ENCODE measurements at places on chromosomes 3 and 15. TPM values are rescaled to one million over a fixed set of nuclear protein-coding genes. Genes with fewer than 3 reads are reported as not detected.
A peak's percentile ranks its signal among the peaks of the same experiment; 100 is the strongest.

- DNase-seq: no peak
Measured at GRCh38 chr3:59277816-59278215, 228.0 kb upstream of the CFAP20DC start.

DNA sequence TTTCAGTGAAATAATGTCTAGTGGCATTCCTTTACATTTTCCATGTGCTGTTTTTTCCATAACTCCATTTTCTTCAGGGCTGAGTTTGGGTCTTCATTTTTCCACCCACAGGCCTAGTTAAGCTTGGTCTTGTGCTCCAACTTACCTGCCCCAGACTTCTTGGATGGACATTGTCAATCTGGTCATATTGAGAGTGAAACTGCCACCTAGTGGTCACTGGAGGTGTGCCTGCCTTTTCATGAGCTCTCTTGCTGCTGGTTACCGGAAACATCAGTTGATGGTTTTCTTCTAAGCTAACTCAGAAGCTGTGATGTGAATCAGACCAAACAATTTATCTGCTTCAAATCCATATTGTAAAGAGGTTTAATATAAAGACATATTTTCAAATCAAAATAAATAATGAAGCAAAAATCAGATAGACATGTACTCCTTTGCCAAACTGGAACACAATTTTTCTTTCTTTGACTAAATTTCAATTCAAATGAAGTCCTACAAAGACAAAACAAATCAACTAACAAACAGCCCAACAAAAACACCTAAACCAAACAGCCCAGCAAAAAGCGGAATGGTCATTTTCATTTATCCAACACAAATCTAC lies 135.1 kb upstream of the RASGRP1 start:
- peak; percentile 75 for DNase-seq

DNA sequence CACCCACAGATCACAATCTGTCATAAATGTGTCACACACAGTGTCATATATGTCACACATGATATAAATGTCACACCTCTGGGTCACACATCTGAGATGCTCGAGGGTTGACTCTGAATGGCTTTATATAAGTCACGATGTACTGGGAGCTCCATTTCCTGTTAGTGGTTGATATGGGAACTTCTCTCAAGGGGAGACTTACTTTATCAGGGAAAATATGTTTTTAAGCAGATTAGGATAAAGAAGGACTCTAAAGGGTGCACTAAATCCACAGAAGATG lies 83.9 kb upstream of the MEF2A start:
- DNase-seq: no peak

DNA sequence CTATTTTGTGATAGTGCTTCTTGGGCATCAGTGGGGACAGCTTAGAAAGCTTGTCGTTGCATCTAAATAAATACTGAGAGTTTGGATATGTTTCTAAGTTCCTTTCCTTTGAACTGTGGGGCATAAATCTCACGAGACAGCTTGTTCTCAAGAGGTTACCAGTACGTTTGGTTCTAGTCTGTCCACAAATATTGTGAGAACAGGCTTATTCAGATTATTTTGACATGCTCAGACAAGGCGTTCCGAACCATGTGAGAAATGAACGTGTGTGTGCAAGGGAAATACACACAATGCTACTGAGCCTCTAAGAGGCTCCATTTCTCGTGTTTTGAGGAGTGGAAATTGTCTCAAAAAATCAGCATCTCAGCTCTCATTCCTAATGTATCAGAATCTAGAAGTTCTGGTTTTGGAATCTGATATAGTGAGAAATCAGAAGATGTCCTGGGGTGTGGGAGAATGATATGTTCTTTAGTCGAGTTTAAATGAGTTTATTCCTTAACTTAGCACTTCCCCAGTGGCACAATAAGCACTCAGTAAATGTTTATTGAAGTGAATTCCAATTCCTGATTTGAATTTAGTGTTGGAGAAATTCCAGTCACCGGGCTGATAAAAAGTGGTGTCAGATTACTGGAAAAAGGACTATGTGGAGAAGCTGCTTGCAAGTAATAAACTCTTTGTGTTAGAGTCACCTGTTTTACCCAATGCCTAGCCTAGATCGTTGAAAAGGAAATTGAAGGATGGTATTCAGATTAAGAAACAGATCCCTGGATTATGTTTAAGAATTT lies 481.5 kb downstream of the LPP start:
- no peak for DNase-seq

DNA sequence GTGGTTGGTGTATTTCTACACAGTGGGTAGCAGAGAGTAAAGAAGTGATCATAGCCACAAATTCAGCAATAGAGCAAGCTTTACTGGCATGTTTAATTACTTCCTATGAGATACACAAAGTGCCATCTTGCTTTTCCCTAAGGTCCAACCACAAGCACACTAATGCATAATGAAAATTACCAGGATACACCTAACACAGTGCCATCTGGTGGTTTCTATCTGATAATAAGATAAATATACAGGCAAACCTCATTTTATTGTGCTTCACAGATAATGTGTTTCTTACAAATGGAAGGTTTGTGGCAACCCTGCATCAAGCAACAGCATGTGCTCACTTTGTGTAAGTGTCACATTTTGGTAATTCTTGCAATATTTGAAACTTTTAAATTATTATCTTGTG lies 223.0 kb downstream of the NSUN3 start:
- DNase-seq: no peak

DNA sequence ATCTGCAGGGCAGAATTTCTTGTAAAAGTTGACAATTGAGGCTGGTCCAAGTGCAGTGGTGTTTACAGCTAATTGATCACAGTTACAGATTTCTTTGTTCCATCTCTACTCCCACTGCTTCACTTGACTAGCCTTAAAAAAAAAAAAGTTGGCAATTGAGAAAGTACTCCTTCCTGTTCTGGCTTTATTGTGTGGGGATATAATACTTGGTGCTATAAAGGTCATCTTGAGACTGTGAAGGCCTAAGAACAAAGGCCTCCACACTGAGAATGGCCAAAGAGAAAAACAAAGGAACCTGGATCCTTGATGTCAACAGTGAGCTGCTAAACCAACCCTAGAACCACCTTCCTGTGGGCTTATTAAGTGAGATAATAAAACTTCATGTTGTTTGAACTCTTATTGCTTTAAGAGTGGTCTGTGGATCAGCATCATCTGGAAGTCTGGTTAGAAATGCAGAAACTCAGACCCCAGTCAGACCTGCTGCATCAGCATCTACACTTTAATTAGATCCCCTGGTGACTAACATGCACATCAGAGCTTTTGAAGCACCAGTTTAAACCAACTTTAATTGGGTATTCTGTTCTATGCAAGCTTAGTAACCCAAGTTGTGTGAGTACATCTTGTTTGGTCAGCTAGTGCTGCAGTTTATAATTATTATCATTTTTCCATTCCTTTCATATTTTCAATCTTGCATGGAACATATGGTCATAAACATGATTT lies 55.2 kb downstream of the TMOD3 start:
- DNase-seq: no peak

GRCh38 chr3:37810848-37811247 lies 50.8 kb upstream of the CTDSPL start:
- DNase-seq: no peak

- DNase-seq: no peak
Measured at GRCh38 chr3:123329636-123330340, 119.1 kb downstream of the ADCY5 start.

DNA sequence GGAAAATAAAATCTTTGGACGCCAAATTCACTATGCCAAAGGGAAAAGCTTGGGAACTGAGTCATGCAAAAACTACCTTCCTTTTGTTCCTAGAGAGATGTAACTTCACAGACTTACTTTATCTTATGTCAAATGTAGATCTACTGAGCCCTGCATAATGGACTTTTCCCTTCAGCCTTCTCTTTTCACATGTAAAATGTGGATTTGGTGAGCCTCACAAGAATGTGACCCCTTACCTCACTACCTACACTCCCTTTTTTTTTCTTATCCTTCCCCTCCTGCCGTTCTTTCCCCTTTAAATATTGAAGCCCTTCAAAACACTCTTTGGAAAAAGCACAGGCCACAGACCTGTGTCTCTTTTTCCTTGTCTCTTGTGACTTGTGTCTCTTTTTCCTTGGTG lies 14.0 kb upstream of the PCCB start:
- DNase-seq: no peak

DNA sequence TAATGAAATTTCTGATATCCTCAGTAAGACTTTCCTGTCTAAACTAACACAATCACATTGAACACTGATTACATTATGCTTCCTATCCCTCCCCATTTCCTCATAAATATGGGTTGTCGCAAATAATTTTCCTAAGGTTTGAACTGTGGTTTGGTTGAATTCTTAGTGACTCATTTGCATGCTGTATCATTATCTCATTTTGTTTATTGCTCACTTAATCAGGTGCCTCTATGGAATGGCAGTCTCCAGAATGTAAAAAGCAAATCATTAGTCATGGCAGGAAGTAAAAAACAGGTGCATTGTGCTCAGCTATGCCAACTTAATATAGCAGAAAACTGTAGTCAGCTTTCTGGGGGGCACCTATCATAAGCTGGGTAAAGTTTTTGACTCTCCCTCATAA lies 216.0 kb upstream of the ZBTB20 start:
- no peak for DNase-seq

DNA sequence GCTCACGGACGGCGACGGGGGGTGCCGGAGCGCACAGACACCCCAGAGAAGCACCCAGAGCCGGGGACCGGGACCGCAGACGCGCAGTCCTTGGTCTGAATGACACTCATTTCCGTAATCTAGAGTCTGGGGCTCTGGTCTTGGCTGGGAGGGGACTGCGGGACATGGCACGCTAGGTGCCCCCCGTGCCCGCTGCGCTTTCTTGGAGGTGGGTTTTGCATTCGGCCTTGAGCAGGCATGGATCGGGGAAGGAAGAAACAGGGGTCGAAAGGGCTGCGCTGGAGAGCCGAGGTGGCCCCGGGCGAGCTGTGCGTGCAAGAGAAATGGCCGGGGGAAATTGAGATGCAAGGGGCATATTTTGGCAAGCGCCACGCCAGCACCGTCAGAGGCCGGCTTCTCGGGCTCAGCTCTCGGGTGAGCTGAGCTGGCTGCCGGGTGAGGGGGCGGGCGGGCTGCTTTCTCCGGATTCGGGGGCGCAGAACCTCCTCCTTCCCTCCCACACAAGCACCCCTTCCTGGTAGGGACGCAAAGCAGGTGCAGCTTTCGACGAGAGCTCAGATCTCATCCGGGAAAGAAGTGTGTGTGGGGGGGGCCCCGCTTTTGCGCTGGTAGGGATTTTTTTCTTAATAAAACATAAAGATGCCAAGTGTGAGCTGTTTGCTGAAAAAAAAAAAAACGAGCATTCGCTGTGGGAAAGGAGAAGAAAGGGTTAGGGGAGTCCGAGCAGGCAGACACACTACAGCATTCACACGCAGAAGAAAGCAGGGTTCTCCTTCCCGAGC lies 963 bp upstream of the NTRK3 start:
- DNase-seq: peak; percentile 38

GRCh38 chr3:65291448-65292125 lies 603.8 kb upstream of the ADAMTS9 start:
- DNase-seq: no peak

The SNTN gene
- not detected for total RNA-seq

The RASL12 gene
- total RNA-seq: not detected

The PRR23B gene
- not detected for total RNA-seq

The CPLX3 gene
- total RNA-seq: 0.17 TPM
